Stimulated activated CD4-positive, alpha-beta T cell treated with anti-CD3 and anti-CD28 coated beads, Interleukin-1b, Interleukin-23, amount 100 ng/mL, for 1 hour (primary cell): ENCODE measurements at places on chromosomes 4 and X.

GRCh38 chrX:54411732-54412131 is 28.5 kb upstream of the TSR2 start:
- DNase-seq = no peak

GRCh38 chrX:150517303-150517910 is 51.0 kb upstream of the MTM1 start:
- no peak for DNase-seq

- no peak for DNase-seq
Measured at GRCh38 chrX:103215425-103215991, 600 bp downstream of the BEX4 start.

- no peak for DNase-seq
Measured at GRCh38 chr4:141826260-141826659, 189.9 kb downstream of the IL15 start.

- DNase-seq = no peak
Measured at GRCh38 chr4:118774989-118775388, 60.9 kb downstream of the SEC24D start.

DNA sequence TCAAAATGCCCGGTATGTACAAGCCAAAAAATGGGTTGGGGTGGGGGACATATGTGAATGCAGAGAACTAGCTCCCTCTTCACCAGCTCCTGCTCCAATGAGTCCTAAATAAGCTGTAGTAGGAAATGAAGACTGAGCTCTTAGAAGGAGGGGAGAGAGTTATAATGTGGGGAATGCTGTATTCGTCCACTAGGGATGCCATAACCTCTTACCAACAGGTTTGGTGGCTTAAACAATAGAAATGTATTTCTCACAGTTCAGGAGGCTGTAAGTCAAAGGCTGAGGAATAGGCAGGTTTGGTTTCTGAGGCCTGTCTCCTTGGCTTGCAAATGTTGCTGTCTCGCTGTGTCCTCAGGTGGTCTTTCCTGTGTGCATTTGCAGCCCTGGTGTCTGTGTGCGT is 4.4 kb upstream of the INPP4B start:
- no peak for DNase-seq

- DNase-seq = no peak
Measured at GRCh38 chr4:8537041-8537461, 43.1 kb upstream of the GPR78 start.

DNA sequence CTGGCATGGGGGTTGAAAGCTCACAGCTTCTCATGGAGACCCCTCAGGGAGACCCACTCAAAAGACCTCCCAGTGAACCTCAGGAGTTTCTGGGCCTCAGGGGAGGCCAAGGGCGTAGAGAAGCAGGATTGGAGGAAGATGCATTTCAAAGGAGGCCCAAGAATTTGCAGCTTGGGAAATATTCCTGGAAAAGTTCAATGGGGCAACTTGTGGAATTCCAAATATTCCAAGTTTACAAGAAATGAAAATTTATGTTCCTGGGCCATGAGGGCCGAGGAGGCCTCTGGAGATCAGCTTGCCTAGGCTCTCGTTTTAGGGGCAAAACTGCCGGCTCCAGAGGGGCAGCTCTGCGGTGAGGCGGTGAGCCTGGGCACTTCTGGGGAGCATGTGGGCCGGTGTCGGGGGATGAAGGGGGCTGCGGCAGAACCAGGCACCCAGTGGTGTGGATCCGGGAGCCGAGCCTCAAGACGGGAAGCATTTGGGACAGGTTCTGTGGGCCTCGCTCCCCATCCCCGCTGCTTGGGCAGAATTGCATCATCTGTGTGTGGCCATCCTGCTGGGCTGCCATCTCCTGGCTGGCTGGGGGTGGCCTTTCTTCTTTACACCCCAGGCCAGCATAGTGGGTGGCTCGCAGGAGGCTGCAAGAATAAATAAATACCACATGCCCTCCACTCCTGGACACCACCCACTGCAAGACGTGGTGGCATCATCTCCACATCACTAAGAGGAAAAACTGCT is 54.6 kb upstream of the GPR78 start:
- no peak for DNase-seq

DNA sequence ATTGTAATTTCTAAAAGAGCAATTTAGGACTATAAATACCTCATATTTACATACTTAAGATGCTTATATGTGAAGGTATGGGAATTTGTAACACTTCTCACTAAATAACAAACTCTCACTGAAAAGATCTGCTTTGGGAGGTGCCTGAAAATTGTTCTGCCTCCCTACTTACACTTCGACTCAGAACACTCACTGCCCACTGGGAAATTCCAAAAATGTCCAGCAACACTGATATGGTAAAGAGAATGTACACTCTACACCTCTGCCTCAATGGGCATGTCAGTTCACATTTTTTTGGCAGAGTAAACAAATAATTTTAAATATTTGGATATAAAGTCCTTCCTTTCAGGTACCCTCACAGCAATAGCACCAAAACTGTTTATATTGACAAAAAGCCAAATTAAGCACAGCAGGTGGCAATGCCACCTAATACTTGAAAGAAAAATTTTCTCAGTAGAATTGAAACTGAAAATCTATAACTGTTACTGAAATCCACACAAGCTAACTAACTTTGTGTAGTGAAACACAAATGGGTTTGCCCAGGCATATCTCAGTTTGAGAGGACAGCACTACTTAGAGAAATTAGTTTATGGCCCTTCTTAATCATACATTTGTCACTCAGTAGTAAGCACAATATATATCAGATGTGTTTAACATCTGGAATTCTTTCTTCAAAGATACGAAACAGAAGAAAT is 67.1 kb downstream of the PRDM5 start:
- no peak for DNase-seq

DNA sequence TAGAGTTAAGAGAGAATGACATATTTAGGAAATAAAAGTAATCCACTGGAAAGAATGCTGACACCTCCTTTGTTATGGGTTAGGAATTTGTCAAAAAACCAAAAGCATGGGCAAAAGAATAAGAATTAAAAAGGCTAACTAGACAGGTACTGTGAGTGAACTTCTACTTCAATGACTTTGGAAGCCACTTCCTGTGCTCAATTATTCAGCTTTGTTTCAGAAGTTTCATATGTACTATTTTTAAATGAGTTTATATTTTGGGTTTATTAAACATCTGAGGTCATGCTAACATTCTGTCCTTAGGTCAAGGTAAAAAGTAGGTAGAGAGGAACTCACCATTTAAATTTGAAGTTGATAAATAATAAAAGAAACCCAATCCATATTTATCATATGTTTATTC is 106.7 kb upstream of the CXorf51A start:
- DNase-seq = no peak

DNA sequence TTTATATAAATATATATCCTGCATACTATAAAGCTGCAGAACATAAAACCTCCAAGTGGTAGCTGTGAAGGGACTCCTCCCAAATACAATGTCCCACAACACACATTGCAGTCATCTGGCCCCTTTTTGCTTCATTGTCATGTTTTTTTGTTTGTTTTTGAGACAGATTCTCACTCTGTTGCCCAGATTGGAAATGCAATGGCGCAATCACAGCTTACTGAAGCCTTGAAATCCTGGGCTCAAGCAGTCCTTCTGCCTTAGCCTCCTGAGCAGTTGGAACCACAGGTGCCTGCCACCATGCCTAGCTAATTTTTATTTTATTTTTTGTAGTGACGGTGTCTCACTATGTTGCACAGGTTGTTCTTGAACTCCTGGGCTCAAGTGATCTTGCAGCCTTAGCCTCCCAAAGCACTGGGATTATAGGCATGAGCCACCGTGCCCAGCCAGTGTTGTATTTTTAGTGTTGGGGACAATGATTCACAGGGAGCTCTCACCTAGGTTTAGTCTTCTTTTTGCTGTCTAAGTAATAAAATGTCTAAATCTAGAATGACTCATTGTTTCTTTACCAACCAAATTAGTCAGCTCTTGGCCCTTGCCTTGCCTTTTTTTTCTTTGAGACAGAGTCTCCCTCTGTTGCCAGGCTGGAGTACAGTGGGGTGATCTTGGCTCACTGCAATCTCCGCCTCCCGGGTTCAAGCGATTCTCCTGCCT is 24.0 kb upstream of the XIAP start:
- no peak for DNase-seq

DNA sequence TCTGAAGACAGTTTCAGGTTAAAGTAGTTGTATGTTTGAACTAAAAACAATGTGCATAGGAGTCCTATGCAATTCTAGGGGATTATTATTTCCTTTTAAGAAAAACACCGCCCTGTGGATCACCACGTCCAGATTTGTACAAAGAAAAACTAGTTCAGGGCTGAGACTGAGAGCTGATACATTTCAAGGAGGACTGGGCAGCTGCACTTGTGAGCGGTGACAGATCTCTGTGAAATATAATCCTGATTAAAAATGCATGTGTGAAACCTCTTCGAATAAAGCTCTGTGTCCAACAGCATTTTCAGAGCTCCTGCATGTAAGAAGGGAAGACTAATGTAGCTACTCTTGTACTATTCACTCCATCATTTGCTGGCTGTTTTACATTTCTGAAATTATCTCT is 365.8 kb upstream of the PITX2 start:
- no peak for DNase-seq

- no peak for DNase-seq
Measured at GRCh38 chr4:10151182-10151581, 34.6 kb upstream of the WDR1 start.

DNA sequence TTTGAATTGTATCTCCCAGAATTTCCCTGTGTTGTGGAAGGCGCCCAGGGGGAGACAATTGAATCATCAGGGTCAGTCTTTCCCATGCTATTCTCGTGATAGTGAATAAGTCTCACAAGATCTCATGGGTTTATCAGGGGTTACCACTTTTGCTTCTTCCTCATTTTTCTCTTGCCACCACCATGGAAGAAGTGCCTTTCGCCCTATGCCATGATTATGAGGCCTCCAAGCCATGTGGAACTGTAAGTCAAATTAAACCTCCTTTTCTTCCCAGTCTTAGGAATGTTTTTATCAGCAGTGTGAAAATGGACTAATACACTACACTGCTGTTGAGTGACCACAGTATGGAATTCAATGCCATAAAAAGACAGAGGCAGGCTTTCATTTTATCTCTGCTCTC is 12.2 kb downstream of the CENPC start:
- DNase-seq = no peak

- peak; percentile 21 for DNase-seq
Measured at GRCh38 chr4:48341776-48342605, 662 bp downstream of the SLAIN2 start.

DNA sequence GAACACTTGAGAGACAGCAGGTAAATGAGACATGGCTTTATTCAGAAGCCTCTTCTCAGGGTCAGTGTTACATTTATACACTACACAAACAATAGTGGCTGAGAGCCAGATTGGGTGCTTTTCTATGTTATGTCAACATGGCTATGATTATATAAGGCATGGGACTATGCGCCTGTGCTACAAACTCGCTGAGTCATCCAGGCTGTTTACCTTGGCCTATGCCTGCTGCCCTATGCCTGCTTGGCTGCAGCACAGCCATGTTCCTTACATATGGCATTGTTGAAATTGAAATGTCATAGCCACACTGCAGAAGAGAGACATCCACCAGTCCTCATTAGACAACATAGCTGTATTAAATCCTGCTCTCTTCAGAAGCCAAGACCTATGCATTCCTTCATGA is 236.3 kb upstream of the NWD2 start:
- no peak for DNase-seq

DNA sequence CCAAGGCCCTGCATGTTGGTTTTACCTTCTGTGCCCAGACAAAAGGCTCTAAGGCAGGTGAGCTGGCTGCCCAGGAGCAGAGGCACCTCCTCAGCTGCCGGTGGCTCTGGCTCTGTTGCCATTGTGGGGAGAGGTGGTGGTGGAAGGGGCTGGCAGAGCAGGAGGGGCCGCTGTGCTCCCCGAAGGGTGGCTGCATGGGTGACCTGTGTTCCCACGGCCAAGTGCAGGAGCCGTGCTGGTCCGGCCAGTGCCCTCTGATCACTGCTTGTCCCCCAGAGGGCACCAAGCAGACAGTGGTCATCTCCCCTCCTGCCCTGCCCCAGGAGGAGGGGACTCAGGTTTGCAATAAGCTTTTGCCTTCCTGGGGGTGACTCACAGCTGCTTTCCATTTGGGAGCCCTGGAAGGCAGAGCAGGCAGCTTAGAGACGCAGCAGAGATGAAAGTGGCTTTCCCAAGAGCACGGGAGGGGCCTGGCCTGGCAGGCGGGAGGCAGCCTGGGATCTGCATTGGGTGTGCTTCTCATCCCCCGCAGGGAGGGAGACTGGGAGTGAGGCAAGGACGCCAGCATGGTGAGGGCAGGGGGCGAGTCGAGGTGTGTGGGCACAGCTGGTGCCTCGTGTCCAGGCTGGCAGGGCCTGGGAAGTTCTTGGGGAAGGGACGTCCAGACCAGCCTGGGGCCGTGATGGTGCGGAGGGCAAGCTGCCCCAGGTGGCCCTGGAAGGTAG is 28.7 kb downstream of the DOK7 start:
- no peak for DNase-seq

DNA sequence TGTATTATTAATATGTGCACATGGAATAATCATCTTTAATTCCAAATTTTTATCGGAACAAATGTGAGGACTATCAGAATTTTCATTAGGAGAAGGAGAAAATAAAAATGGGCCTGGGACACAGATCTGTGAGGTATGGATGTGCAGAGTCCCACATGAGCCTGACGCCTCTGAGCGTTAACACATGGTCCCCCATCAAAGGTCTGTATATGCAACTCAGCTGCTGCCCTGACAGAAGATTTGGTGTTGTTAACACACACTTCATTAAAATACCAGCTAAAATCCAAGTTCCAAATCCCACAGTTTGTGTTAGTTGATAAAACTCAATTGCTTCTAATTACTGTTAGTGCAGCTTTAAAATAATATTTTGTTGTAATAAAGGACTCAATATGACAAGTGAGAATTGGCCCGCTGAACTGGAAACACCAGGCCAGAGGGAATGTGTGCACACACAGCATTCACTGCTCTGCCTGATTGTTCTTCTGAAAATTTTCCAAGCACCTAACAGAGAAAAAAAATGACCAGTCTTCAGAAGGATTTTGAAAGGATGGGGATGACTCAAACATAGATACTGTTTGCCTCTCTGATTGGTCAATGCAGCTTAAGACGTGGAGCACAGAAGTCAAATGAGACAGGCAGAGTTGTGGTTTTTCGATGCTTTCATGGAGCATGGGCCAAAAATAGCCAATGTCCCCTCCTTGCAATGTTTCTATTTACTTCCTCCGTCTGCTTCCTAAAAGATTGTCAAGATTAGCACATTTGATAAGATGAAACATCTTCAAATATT is 266.6 kb downstream of the NKX6-1 start:
- no peak for DNase-seq

DNA sequence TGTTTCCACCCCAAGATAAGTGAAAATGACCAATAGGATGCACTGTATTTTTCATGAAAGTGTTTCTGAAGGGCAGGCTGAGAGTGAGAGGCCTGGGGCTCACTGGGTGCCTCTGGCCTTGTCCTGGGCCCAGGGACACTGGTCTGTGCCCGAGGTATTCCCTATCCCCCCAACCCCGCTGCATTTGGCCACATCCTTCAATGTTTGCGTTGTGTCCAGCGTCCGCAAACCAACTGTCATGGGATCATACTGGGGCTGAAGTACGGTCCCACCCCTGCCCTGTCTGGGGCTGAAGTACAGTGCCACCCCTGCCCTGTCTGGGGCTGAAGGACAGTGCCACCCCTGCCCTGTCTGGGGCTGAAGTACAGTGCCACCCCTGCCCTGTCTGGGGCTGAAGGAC is 22.0 kb upstream of the MSANTD1 start:
- no peak for DNase-seq
